ENCODE measurements at places on chromosomes 1 and 21. TPM values are rescaled to one million over a fixed set of nuclear protein-coding genes. Genes with fewer than 3 reads are reported as not detected.

Gene SLC2A5
- total RNA-seq, result 0.39 TPM

Gene SLAMF1
- 126 TPM for total RNA-seq

Gene CLEC20A
- not detected for total RNA-seq

Gene IFT25
- total RNA-seq, result 59.9 TPM

Gene COA7
- total RNA-seq, result 17.2 TPM

Gene PGLYRP4
- total RNA-seq, result not detected

Gene ZNF672
- 53.9 TPM for total RNA-seq

Gene S100A9
- 3.9 TPM for total RNA-seq

Gene SLAMF8
- total RNA-seq, result 1.4 TPM

Gene CLCA4
- not detected for total RNA-seq

Gene VWA1
- 1.6 TPM for total RNA-seq

Gene RNF2
- 16.9 TPM for total RNA-seq

Gene PTPRC
- 773 TPM for total RNA-seq

Gene ZMYM1
- 11.9 TPM for total RNA-seq

Gene WLS
- total RNA-seq, result not detected

Gene PLCH2
- total RNA-seq, result 14.0 TPM

Gene FCRL5
- not detected for total RNA-seq

Gene S100B
- total RNA-seq, result 0.49 TPM

Gene DMBX1
- 0.07 TPM for total RNA-seq

Gene HSD3B2
- not detected for total RNA-seq

Gene ZNF648
- total RNA-seq, result not detected

Gene TPTE
- total RNA-seq, result not detected

Gene NR0B2
- not detected for total RNA-seq

Gene MMEL1
- 2.0 TPM for total RNA-seq

Gene GRIK3
- total RNA-seq, result not detected

Gene TSTD1
- 40.8 TPM for total RNA-seq

Gene C1QTNF12
- 1.5 TPM for total RNA-seq

Gene DISC1
- 14.0 TPM for total RNA-seq

Gene ZNF695
- total RNA-seq, result 0.17 TPM

Gene DEPDC1
- total RNA-seq, result 13.7 TPM

Gene BNIPL
- total RNA-seq, result 2.6 TPM

Gene ADORA1
- total RNA-seq, result not detected

Gene CCDC28B
- 33.2 TPM for total RNA-seq

Gene AMY1C
- not detected for total RNA-seq

Gene ILDR2
- 8.4 TPM for total RNA-seq

Gene OLIG1
- not detected for total RNA-seq

Gene PDPN
- total RNA-seq, result not detected

Gene LHX8
- total RNA-seq, result not detected

Gene CAPZB
- total RNA-seq, result 561 TPM

Gene CYP4A11
- total RNA-seq, result not detected

Gene ATXN7L2
- total RNA-seq, result 13.0 TPM

Gene SPTA1
- not detected for total RNA-seq

Gene ASTN1
- total RNA-seq, result not detected

Gene ANKRD35
- 0.88 TPM for total RNA-seq

Gene VAMP4
- 18.5 TPM for total RNA-seq

Gene SYF2
- 39.1 TPM for total RNA-seq

All from T-helper 1 cell treated with Interleukin-12 subunit alpha and Interleukin-12 subunit beta and Interleukin-4 antibody, amounts not matched to agents 30 ng/mL and 1 ng/mL, for 36 hours (primary cell).